ENCODE measurements at places on chromosomes 2 and 18.

DNA sequence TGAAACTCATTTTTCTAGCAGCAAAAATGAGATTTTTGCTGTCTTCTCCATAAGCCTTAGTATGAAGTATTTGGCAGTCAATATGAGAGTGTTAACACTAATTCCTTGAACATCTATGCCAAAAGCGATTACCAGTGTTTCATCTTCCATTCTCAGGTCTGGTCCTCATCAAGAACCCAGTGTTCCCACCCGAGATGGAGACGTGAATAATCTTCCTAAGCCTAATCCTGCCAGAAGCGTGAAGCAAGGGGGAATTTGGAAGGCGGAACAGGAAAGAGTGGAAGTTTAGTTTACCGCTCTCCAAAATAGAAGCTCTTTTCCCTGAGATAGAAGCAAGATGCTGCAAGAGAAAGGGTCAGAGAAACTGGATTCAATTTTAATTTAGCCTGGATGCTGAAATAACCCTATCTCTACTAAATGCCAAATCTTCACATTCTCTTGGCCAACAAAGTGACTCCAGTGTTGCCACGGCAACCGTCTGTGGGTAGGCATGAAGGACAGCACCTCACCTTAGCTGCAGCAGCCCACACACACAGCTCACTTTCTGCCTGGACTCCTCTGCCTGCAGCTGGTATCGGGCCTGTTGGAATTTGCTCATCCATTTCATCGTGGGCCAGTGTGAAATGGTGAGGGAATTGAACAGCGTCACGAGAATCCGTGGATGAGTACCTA is 711.1 kb downstream of the CBLN2 start:
- DNase-seq: no peak

DNA sequence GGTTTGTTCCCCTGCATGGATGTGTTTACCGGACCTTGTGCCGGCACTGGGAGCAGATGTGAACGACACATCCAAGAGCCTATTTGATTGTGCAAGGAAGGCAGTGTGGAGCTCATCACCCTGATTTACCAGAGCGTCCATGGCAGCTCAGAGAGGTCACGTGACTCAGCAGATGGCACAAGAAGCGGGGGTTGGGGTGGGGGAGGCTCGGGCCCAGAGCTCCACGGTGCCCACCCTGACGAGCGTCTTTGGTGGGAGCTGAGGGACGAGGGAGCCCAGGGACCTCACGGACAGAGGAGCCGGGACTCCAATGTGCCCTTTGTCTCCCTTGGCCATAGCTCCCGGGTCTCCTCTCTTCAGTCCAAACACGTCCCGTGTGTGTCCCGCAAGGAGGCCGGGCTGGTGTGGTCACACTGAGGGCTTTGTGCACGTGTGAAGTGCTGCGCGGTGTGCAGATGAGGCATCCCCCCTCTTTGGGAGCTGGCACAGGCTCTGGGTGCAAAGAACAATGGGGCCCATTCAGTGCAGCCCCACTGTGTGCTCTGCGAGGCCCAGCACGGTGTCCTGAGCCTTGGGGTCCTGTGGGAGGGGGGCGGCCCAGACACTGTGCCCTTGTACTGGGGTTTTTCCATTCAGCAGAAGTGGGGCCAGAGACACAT is 15.5 kb downstream of the KCNIP3 start:
- no peak for DNase-seq

- DNase-seq: no peak
These were observed 18.8 kb downstream of the TGOLN2 start for GRCh38 chr2:85308896-85309555.

DNA sequence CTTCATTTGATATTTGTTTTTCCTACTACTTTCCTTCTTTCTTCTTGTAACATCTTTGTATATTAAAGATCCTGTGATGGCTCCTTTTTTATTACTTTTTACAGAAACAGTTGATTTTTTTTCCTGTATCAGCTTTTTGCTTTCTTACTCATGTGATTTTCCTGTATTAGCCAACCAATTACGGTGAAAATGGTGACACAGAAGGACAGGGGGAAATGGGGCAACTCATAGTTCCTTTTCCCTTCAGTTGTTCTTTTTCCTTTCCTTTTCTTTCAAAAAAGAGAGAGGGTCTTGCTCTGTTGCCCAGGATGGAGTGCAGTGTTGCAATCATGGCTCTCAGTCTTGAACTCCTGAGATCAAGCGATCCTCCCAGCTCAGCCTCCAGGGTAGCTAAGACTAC is 117.8 kb downstream of the ATL2 start:
- DNase-seq: no peak

DNA sequence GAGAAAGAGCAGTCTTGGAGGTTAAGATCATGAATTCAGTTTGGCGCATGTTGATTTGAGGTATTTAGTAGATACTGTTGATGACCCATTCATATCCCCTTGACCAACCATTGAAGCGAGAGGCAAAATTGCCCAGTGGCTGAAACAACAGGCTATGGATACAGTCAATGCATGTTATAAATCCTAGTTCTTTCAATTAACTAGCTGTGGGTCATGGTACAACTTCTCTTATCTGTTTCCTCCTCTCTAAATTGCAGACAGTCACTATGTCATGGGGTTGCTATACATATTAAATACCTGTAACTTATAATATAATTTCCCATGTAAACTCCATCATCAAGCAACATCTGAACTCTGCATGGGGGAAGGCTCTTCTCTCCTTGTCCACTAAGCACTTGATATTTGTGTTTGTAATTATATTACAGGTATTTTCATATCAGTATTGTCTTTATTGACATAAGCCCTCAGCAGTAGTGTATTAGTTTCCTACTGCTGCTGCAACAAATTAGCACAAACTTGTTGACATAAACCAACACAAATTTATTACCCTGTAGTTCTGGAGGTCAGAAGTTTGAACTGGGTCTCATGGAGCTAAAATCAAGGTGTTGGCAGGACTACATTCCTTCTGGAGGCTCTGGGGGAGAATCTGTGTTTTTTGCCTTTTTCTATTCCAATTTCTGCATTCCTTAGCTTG is 61.7 kb upstream of the ACTR3 start:
- no peak for DNase-seq

- DNase-seq: no peak
These were observed 165.5 kb downstream of the HDAC4 start for GRCh38 chr2:239235311-239235710.

GRCh38 chr2:120985174-120985996 is 249.7 kb downstream of the GLI2 start:
- no peak for DNase-seq

GRCh38 chr2:203790134-203790852 is 77.3 kb upstream of the CTLA4 start:
- no peak for DNase-seq

- DNase-seq: no peak
These were observed 158.2 kb upstream of the CRIM1 start for GRCh38 chr2:36197181-36197971.

DNA sequence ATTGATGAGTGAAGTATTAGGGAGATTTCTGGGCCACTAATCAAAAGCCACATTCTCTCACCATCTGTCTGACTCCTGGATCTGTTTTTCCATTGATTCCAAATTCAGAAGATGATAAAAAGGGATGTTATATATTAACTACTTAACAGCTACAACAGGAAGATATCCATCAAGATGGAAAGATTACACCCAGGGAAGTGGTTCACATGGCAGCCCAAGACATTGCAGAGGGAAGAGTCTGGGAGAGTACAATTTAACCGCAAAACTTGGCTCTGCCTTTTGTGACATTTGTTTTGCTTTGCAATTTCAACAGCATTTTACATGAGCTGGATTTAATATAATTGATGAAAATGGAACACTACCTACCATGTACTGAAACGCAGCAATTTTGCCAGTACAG is 22.5 kb upstream of the TCF4 start:
- DNase-seq: no peak

GRCh38 chr2:77013457-77013856 is 508.7 kb downstream of the LRRTM4 start:
- no peak for DNase-seq

GRCh38 chr18:59416818-59417217 is 57.8 kb upstream of the LMAN1 start:
- no peak for DNase-seq

DNA sequence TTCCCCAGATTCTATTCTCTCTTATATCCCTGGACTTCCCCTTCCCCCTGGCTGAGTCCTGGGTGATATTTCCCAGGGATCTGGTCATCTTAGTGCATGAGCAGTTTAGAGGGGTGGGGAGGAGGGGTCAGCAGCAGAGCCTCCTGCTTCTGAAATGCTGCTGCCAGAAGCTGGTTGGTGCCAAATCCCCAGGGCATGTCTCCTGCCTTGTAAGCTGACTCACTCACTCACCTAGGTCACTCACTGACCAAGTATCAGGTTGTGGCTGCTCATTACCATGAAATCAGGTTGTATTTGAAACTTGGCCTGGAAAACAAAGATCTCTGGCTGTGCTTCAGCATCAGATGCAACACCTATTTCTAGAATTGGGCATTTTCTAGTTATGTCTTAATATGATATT is 14.3 kb downstream of the GPR39 start:
- DNase-seq: no peak

DNA sequence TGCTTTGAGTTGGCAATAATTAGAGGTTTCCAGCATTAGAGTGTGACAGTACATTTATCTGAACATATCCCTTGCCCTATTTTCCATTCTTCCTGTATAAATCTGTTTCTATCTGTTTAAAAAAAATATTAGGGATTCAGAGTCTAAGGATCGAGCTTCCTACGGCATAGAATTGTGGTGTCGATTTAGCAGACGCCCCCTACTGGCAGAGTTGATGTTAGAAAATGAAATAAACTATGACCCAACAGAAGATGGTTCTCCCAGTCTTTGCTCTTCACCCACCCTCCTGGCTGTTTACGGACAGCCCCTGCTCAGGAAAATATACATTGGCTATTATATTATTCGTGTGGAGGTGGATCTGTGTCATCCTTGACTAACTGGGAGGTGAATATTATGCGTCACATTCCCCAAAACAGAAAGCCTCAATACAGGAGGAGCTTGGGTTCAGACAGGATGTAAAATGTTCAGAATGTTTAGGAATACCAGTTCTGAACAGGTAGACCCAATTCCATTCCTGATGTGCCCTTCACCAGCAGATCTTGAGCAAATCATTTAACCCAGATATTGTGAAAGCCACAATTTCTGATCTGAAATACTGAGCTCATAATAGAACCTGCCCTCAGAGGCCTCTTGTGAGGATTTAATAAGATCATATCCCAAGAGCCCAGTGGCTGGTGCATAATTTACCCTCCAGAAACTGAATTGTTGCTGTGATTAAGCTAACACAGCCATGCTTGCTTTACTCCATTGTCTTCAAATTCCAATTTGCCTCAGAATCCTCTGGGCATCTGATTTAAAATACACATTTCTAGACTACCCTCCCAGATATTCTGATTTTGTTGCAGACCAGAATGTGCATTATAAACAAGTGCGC is 10.8 kb upstream of the ERMN start:
- DNase-seq: no peak

DNA sequence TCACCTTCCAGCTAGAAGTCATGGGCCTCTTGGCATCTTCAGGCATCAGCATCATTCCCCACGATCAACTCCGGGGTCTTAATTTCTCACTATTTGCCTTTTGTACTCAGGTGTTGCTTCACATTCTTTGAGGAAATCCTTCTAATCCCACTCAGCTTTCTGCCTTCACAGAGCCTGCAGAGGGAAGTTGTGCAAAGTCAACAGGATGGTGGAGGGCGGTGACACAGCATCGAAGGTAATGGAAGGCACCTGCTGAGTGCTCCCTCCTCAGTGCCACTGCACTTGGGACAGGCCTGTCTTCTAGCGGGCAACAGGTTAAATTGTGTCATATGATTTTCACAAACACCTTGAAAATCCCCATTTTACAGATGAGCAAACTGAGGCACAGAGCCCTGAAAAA is 164.0 kb downstream of the EN1 start:
- no peak for DNase-seq

DNA sequence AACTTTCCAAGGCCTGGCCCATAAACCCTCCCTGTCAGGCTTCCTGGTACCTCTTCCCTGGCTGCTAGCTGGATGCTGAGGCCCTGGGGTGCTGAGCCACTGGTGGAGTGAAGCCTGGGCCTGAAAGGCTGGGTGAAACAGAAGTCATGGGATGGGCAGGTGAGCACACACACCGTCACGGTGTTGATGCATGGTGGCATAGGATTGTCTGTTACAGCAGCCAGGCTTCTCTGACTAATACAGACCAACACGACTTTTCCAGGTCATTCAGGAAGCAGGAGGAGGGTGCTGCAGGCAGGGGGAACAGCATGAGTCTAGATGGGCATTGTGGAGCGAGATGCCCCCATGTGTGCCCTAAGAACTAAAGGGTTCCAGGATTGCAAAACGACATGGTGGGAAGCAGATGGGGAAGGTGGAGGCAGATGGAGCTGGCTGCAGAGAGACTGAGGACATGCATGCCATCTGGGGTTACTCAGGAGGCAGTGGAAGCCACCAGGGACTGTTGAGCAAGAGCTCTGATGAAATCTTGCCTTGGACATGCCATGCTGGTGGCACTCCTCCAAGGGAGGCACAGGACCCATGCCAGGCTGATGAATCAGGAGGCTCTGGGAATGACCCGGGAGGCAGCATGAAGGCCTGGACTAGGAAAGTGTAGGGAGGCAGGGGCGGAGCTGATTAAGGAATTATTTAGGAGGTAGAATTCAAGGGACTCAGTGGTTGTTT is 480.9 kb downstream of the TSN start:
- no peak for DNase-seq

DNA sequence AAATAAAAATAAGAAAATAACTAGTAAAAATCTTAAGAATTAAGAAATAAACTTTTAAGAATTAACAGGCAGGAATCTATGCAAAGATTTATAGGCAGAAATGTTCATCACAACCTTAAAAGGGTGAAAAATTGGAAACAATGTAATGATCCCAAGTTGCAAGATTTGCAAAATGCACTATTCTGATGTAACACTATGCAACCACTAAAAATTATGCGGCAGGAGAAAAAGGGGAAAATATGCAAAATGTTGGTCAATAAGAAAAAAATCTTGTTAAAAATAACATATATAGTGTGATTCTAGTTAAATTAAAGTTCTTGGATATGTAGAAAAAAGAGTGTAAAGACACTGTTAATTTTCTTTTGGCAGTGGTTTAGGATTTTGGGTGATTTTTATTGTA is 132.8 kb downstream of the UPP2 start:
- no peak for DNase-seq

Data from D721Med (cell line).